ENCODE measurements at places on chromosomes 11 and 22.

DNA sequence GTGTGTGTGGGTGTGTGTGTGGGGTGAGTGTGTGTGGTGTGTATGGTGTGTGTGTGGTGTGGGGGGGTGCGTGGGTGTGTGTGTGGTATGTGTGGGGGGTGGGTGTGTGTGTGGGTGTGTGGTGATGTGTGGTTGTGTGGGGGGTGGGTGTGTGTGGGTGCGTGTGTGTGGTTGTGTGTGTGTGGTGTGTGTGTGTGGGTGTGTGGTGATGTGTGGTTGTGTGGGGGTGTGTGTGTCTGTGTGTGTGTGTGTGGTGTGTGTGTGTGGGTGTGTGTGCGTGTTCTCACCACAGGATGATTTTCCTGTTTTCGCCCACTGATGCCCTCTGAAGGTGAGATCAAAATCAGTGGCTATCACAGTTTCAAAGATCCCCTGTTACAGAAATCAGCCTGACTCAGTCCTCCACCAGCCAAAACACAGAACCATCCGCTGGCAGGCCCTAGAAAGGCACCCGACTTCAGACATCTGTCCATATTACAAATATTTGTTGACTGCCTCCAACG, 24.7 kb downstream of the CPT1A start:
- DNase-seq, result no peak

DNA sequence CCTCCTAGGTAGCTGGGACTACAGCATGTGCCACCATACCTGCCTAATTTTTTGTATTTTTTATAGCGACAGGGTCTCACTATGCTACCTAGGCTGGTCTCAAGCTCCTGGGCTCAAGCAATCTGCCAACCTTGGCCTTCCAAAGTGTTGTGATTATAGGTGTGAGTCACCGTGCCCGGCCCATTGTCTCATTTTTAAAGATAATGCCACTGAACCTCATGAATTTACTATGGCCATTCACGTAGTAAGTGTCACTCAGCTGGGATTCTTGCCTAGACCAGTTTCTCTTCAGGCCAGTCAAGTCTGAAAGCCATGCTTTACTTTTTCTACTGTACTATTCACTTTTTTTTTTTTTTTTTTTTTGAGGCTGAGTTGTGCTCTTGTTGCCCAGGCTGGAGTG, 22.4 kb downstream of the DEPDC5 start:
- DNase-seq, result no peak

- DNase-seq, result peak; percentile 98
Measured at GRCh38 chr11:95375886-95376285, 144.9 kb upstream of the SESN3 start.

DNA sequence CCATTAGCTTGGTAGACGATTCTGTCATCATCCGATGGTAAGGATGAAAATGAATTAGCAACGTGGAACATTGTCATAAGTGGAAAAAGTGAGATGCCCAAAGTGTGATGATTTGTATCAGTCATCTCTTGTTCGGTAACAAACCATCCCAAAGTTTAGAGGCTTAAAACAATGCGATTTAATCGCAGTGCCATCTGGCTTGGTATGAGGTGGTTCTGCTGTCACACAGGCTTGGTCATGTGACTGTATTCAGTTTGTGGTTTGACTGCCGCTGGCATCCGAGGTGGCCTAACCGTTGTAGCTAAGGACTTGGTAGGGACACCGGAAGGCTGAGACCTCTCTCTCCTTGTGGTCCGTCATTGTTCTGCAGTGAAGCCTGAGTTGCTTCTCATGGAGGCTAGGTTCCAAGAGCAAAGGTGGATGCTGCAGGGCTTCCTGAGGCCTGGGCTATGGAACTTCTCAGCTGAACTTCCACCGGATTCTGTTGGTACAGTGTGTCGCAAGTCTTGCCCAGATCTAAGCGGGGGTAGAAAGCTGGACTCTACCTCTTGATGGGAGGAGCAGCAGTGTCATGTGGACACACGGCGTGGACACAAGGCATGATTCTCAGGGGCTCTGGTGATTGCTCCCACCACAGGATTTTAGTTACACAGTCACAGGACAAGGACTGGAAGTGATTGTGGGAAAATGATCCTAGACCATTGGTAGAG, 36.3 kb downstream of the BCR start:
- no peak for DNase-seq

DNA sequence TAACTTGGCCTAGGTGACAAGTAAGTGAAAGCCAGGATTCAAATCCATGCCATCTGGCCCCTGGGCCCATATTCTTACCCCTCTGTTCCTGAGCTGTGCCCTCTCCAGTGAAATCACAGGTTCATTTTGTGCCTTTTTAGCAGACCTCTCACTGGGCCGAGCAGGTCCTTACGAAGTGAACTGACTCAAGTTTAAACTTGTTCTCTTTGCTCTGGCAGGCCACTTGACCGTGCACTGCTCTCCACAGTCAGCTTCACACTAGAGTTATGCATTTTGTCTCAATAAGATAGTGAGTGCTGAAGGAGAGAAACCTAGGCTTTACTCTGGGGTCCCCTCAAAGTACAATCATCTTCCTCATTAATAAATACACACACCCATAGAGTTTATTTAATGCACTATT, 40.7 kb downstream of the ARFGAP3 start:
- DNase-seq, result no peak

DNA sequence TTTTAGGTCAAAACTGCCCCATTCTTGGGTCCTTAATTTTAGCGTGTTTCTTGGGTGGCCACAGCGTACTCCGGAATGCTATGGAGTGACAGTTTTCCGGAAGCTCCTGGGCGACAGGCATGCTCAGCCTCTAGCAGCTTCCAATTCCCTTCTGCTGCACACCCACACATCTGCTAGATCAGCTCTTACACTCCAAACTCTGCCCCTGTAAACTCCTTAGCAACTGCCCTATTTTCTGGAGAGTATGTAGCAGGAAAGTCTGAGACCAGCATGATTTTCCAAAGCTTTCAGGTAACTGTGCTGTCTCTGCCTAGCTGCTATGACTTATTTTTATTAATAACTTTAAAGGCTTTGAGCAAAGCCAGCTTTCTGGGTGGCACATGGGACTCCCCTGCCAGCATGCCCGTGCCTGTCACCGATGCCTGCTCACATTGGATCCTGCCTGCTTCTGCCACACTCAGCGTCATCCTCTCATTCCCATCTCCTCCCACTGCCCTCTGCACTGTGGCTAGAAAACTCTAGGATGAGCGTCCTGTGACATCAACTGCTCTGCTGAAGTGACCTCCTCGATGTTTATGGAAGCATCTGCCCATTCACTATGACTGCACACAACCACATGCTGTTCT, 17.3 kb downstream of the TOLLIP start:
- DNase-seq, result no peak

- peak; percentile 66 for DNase-seq
Measured at GRCh38 chr22:49936018-49936972, 17.9 kb downstream of the CRELD2 start.

- DNase-seq, result peak; percentile 51
Measured at GRCh38 chr11:33668468-33668825, 32.2 kb downstream of the C11orf91 start.

GRCh38 chr11:116466191-116466590, 306.6 kb downstream of the BUD13 start:
- no peak for DNase-seq

DNA sequence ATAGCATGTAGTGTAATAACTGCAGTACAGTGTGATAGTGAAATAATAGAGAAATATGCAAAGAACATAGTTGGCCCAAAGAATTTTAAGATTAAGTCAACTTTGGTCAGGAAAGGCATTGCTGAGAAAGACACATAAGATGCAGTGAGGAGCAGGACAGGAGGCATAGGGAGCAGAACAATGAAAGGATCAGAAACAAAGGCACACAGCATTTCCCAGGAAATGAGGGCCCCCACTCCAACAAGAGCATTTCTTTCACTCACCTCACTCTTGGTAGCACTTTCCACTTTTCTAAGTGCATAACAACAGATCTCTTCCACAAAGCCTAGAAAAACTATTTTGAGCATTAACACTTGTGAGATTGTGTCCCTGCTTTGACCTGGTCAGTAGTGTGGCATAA, 238.4 kb upstream of the FAT3 start:
- no peak for DNase-seq

DNA sequence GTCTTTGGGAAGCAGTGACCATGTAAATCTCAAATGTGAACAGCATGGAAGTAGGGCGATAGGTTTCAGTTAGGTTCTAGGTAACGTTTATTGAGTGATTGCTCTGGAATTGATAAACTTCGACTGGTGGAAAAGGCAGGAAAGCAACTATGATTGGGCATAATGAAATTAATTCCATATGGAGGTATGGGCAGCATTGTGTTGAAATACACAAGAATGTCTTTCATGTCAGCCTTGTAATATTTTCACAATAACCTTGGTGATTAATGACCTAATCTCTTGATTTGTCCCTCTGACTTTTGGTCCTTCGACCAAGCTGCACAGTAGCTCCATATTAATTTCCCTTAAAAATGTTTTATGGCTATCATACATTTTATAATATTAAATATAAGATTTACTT, 2.8 kb downstream of the CEP57 start:
- no peak for DNase-seq

GRCh38 chr22:35995772-35996171, 32.9 kb downstream of the RBFOX2 start:
- DNase-seq, result peak; percentile 93
